ENCODE measurements at places on chromosomes 2 and 18. TPM values are rescaled to one million over a fixed set of nuclear protein-coding genes. Genes with fewer than 3 reads are reported as not detected.

- no peak for DNase-seq
Measured at GRCh38 chr2:6082625-6083018, 390.4 kb downstream of the SOX11 start.

The SCYGR4 gene
- total RNA-seq, result not detected

GRCh38 chr18:76875390-76876325, 53.3 kb downstream of the ZNF236 start:
- DNase-seq, result no peak

GRCh38 chr2:225614915-225615314, 215.4 kb downstream of the NYAP2 start:
- DNase-seq, result no peak

GRCh38 chr18:7576685-7577084, 9.6 kb downstream of the PTPRM start:
- DNase-seq, result no peak

- no peak for DNase-seq
Measured at GRCh38 chr2:28927469-28927868, 33.0 kb downstream of the WDR43 start.

The TMEM185B gene
- 15.1 TPM for total RNA-seq

DNA sequence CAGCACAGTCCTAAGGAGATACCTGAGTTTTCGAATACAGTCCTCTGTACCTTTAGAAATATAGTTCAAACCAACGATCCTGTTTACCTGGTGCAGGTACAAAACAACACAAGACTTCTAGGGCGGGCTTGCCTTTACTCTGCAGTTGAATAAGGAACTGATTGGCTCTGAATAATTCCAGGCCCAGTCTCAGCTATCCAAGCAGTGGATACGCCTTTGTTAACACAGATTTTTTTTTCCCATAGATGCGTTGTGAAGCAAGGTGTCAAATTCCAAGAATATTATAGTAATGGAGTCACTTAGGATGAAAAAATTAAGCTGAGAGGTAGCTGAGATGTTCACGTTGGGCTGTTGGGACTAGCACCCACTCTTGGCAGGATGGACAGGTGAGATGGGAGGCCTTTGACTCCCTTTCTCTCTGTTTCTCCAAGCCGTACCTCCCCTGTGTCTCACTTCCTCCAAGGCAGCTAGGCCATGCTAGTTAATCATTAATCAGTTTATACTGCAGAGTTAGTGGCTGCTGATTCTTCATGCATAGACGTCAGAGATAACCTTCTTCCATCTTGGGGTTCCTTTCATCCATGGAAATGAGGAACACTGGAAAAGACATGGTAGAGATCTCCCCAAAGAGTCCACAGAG, 380.8 kb upstream of the ACVR2A start:
- DNase-seq, result no peak

The COL4A3 gene
- total RNA-seq, result under 0.01 TPM

The CD302 gene
- 1.6 TPM for total RNA-seq

The SPC25 gene
- total RNA-seq, result 5.3 TPM

DNA sequence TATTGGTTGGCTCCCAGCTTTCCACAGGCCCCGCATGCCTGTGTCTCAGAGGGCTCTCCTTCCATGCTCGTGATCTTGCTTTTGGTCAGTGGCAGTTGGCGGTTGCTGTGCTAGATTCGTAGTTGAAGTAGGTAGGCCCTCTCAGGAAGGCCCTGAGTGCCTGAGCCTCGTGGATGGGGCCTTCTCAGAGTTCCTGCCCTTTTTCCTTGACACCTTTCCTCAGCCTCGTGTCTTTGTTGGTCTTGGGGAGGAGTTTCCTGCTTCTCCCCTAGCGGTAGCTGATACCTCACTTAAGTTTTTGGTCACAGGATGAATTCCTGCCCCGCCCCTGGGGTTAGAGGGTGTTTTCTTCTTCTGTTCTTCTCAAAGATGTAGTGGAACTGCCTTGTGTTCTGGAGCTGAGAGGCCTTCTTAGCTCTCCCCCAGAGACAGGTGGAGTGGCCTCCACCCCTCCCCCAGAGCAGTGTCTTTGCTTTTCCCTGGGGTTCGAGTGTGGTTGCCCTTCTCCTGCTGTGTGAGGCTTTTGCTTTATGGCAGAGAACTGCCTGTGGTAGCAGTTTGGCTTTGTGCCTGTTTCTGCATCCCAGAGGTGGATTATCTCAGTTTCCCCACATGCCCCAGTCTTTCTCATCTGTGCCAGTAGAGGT, 94.8 kb downstream of the ZNF407 start:
- DNase-seq, result no peak

DNA sequence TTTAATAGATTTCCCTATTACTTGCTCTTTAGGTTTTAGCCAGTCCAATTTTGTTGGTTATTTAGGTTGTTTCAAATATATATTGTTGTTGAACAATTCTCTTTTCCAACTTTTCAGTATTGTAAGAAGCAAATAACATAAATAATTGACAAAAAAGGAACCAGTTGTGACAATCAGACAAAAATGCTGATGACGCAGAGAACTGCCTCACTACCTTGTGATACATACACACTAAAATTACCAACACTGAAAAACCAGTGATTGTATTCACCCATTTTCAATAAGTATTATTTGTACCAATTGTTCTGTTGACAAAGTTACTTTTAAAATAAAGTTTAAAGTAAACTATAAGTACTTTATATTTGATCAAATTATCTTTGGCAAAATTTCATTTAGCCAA, 43.1 kb upstream of the NABP1 start:
- DNase-seq, result no peak

The TBR1 gene
- 73.8 TPM for total RNA-seq

The FBXO41 gene
- total RNA-seq, result 20.0 TPM

The EML6 gene
- total RNA-seq, result 5.3 TPM

GRCh38 chr2:202718614-202719013, 83.8 kb downstream of the FAM117B start:
- DNase-seq, result no peak
